ENCODE measurements at places on chromosomes 11 and 22.

DNA sequence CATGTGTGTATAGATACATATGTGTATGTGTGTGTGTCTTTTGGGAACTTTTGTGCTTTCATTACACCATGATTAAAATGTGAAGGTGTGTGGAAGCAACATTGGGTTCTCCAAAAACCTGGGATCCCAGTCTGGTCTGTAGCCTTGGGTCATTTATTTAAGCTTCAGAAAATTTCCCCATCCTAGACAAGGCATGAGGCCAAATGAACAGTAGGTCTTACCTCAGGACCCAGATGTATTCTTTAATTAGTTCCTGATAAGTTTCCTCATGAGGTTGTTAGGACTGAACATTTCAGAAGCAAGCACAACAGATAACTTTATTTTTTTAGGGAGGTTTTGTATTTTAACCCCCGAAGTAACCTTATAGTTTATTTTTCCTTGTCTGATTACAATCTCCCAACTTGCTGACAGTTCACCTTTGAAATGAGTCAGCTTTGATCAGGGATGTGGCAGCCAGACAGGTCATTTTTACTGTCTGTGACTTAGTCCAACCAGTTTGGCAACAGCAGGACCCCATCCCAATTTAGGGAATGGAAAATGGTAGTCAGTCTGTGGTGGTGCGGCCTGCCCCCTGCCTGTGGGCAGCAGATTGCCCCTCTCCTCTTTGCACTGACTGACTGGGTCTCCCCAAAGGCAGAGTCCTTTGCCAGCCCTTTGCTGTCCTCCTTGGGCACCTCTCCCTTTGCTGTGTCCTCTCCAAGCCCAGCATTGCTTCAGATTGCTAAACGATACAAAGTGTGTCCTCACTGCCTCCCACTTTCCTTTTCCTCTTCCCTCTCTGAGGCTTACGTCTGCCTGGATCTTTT lies 88.3 kb downstream of the NAV2 start:
- DNase-seq = no peak

GRCh38 chr11:130001461-130002351 lies 929 bp downstream of the PRDM10 start:
- peak; percentile 17 for DNase-seq

GRCh38 chr22:24104307-24105012 lies 76.8 kb upstream of the SUSD2 start:
- DNase-seq = no peak

DNA sequence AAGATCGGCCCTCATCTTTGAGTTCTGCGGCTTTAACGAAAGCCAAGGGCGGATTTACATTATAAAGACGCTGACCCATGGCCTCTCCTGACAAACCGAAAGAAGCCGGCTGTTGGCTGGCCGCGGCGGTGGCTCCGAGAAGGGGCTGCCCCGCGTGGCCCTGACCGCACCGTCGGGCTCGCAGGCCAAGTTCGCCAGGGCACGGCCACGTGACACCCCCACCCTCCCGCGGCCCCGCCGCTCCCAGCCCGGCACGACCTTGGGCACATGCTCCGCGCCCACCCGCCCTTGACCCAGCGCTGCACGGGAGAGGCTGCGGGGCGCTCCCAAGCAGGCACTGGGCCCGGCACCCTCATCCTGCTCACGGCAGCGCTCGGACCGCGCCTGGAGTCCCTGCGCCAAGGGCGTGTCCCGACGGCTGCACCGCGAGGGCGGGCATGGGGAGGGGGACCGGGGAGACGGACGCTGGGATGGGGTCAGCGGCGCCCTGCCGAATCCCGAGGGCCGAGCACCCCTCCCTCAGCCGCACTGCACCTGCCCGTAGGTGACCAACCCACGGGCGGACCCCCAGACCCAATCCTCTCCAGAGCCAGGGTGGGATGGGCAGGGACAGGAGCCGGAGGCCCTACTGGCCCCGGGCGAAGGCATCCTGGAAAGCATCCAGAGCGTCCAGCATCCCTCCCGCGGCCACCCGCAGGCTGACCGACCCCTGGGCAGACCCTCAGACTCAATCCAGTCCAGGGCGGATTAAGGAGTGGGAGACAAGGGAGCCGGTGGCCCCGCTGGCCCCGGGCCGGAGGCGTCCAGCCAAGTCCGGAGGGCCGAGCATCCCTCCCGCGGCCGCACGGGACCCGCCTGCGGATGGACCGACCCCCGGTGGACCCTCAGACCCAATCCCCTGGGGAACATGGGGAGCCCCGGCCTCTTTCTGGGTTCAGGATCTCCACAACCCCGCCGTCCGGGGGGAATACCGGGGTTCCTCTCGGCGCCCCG lies 759 bp downstream of the CPT1A start:
- DNase-seq = peak; percentile 49

DNA sequence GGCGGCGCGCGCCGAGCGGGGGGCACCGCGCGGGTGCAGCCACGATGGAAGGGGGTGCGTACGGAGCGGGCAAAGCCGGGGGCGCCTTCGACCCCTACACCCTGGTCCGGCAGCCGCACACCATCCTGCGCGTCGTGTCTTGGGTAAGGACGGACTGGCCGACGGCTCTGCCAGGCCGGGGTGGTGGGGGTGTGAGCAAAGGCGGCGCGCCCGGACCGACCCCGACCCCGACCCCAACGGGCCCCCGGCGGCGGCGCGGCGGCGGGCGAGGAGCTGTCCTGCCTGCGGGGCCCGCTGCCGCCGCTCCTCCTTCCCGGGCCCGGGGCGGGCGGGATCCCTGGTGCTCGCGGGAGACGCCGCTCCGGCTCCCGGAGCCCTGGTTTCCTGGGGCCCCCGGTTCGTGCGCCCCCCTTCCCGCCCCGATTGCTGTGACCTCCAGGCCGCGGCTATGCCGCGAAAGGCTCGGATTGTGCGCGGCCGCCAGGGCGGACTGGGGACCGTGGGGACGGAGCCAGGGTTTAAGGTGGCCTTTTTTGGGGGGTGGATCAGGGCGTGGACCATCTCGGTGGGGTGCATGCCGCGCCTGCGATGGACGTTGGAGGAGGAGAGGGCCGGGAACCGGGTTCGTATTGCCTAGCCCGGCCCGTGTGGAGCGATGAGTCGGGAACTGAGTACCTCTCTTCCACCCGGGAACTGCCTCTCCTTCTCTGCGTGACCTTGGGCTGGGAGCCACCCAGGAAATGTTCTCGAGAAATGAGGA lies at the start of gene SYNGR1:
SYNGR1 (plus strand) TSS at position 25 of the 760 bp plus-strand sequence; CDS start at position 45, 20 bp downstream.
- DNase-seq = no peak

GRCh38 chr11:44861849-44862557 lies 88.7 kb downstream of the TP53I11 start:
- DNase-seq = peak; percentile 99

GRCh38 chr11:67626970-67627369 lies 2.8 kb downstream of the NUDT8 start:
- no peak for DNase-seq

GRCh38 chr22:19419464-19420178 lies 11.9 kb downstream of the HIRA start:
- no peak for DNase-seq

DNA sequence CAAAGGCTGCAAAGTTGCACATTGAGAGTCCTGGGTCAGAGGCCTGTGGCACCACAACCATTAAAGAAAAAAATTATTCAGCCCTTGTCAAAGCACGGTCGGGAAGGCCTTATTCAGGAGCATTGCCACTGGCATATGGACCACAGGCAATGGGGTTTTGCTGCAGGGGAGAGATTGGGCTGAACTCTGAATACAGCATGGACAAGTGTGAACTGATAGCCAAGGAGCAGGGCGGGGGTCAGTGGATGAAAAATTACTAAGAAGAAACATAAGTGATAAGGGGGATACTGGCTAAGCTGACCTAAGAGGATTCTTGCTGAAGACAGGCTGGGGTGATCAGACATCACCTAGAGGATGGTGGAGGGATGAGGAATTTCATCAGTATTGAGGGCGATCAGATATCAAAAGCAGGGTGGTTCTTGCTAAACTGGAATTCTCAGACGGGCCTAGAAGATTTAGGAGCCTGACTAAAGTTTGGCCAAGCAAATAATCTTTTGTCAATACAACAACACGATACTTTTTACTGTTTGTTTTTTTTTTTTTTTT lies 3.3 kb upstream of the DGCR8 start:
- DNase-seq = no peak

GRCh38 chr22:24359452-24360120 lies 67.8 kb upstream of the ADORA2A start:
- no peak for DNase-seq

DNA sequence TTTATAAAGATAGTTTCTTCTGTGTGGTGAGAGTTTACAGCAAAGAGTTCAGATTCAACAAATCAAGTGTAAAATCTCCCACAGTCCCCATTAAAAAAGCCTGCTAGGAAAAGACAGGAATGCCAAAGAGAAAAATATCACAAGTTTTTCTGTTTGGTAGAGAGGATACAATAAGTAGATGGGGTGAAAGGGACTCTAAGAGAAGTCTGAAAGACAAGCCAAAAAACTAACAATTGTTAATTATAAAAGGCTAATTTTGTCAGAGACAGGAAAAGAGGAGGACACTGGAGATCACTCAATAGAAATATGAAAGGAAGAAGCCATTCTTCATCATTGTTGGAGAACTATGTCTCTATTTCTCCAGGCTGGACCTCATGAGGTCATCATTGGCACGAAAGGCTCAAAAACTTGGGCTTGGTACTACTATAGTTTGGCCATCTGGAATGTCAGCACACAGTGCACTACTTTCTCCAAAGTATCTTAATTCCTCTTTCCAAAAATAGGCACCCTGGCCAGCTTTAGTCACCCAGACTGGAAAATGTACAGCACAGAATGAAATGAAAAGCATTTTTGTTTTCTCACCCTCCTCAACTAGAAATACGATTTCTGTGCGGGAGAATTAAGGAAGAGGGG lies 531 bp upstream of the SOX6 start:
- DNase-seq = no peak

GRCh38 chr11:130315354-130315970 lies 745 bp upstream of the ZBTB44 start:
- no peak for DNase-seq

GRCh38 chr11:126140926-126141280 lies 70.5 kb downstream of the RPUSD4 start:
- peak; percentile 41 for DNase-seq

GRCh38 chr22:19888131-19888746 lies 33.6 kb upstream of the GNB1L start:
- DNase-seq = no peak

- DNase-seq = no peak
These were observed 2.6 kb downstream of the KCNQ1 start for GRCh38 chr11:2447253-2447950.

DNA sequence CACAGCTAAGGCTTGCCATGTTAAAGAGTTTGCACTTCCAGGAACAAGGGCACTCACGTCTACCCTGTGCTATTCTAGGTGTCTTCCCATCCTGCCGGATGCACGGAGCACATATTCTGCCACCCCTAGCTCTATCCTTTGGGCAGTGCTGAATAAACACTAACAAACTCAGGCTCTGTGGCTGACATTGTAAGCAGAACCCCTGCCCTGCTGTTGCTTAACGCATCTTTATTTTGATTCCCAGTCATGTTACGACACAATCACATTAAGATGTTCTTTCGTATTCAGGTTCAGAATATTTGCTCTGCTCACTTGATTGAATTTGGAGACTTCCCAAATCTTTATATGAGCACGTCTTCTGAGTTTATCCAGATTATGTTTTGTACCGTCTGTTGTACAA lies 3.7 kb upstream of the HDHD5 start:
- no peak for DNase-seq

DNA sequence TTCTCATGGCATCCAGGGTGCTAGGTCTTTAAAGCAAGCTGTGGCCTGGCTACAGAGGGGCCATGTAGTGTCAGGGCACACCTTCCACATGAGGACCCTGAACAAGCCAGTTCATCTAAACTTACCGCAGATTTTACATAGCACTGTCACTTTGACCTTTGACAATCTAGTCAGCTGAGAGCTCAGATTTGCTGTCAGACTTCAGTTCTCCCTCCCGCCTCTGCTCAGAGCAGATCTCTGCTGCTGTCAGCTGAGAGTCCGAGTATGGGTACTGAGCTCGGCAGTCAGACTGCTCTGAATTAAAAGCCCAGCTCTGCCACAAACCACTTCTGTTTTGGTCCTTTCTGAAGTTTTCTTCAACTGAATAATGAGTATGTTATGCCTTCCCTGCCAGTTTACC lies 507.1 kb downstream of the SOX6 start:
- DNase-seq = no peak
